ENCODE measurements at places on chromosomes 11 and 22.
A peak's percentile ranks its signal among the peaks of the same experiment; 100 is the strongest.

DNA sequence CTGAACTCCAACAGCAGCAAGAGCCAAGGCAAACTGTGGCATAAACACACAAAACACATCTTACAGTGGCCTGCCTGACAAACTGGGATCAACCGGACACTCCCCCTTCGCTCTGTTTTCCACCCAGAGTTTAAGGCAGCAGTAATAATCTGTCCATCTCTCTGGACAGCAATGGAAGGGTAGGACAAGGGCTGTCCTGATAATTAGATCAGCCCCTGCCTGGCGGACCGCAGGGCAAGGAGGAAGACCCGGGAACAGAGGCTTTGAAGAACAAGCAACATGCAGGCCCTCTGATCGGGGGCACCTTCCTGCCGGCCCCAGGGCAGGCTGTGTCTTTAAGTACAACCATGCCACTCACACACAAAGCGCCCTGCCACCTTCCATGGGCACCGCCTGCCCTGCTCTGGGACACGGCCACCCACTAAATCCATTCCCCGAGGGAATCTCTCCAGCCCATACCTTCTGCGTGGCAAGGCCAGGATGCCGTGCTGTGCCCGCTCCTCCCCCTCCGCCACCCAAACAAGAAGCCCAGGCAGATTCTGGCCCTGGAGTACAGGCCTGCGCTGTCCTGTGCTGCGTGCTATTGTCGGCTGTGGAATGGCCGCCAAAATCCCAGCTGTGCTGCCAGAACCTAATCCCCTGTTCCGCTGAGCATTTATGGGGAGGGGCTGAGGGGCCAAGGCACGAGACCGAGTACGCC is 38.8 kb downstream of the NUMA1 start:
- DNase-seq: peak; percentile 82

- no peak for DNase-seq
These were observed 708.1 kb downstream of the BRD1 start for GRCh38 chr22:49119551-49119952.

DNA sequence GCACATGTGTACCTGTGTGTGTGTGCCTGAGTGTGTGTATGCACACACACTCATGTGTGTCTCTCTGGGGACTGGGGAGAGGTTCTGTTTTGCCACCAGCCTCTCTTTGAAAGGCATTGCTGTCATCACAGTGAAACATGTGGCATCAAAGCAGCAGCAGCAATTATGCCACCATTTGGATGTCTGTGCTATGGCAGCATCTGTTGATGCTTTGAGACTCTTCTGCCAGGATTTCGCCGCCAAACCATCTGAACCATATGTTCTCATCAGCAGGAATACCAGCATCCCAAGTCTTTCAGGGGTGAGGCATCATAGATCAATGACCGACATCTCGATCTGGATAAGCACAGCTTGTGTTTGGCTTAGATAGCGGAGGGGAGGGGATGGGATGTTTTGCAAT is 168.6 kb downstream of the FAT3 start:
- DNase-seq: no peak

DNA sequence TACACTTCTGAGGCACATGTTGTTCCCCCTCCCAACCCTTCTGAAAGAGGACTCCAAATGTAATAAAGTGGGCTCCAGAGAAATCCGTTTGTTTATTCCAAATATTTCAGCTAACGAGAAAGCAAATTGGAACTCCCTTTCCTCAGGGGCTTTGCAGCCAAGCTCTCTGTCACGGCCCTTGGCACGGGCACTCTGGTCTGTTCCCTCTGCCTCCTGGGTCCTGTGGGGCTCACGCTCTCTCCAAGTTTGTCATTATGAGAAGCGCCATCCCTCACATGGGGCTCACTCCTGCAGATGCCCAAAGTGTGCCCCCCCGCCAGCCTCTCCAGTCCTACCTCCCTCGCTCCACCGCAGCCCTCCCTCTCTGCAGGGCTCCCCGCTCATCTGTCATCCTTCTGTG is 125.4 kb upstream of the POU2AF2 start:
- DNase-seq: no peak

GRCh38 chr11:20118209-20118608 is 42.1 kb downstream of the DBX1 start:
- DNase-seq: no peak

- DNase-seq: no peak
These were observed 14.4 kb upstream of the SLC39A13 start for GRCh38 chr11:47394050-47394321.

DNA sequence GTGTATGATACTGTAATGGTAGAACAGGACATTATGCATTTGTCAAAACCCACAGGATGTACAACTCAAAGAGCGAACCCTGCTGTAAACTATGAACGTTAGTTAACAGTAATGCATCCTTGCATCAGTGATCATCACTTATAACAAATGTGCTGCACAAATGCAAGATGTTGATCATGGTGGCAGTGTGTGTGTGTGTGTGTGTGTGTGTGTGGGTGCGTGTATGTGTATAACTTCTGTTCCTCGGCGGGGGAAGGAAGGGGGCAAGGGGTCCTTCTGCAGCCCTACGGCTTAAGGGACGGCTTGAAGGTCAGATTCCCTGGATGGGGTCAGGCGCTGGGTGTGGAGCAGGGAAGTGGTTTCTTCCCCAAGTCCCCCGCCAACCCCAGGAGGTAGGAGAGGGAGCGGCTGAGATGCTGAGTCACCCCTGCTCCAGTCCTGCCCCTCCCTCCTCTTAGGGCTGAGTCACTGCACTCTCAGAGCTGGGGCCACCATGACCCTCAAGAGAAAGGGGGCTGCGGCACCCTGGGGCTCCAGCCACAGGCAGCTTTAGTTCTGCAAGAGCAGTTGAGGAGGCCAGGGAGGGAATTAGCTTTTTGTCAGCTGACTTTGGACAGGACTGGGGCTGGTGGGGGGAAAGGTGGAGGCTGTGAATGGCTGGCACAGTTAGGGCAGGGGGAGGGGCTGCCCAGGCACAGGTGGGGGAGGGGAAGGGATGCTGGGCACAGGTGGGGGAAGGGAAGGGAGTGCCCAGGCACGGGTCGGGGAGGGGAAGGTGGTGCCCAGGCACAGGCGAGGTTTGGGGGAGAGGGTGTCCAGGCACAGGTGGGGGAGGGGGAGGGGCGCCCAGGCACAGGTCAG is 8.8 kb upstream of the CTSD start:
- DNase-seq: no peak

DNA sequence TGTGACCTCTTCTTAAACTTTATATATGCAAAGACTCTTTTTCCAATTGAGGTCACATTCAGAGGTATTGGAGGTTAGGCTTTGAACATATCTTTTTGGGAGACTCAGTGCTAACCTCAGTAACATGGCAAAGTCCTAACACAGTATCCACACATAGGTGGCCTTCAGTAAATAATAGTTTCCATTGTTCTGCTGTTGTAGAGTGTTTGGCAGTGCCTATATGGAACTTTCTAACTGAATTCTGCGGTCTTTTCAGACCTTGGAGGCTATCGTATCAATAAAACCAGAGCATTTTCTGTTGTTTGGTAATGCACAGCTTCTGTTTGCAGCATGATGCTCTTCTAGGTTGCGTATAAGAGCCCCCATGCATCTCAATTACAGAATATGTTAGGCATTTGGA is 47.0 kb downstream of the LDLRAD3 start:
- DNase-seq: no peak

DNA sequence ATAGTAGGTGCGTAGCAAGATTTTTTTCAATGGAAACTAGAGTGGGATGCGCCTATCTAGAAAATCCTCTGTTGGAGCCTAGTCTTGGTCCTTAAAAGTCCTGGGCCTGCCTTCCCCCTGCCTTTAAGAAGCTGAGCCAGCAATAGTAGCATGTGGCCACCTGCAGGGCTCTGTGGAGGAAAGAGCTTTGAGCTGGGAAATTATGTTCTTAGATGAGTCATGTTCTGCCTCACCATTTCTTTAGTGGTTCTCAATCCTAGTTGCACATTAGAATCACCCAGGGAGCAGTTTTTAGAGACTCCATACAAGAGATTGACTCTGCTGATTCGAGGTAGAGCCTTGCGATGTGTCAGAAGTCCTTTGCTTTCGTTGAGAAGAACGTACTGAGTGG is 133.5 kb downstream of the COMMD9 start:
- DNase-seq: no peak

- no peak for DNase-seq
These were observed 29.0 kb upstream of the KCNQ1OT1 start for GRCh38 chr11:2728663-2729332.

- no peak for DNase-seq
These were observed 47.9 kb downstream of the CERK start for GRCh38 chr22:46690146-46690545.

- DNase-seq: no peak
These were observed 120.1 kb upstream of the OR9Q1 start for GRCh38 chr11:57903441-57904123.

- no peak for DNase-seq
These were observed 1.3 kb downstream of the MYH9 start for GRCh38 chr22:36386351-36386899.

DNA sequence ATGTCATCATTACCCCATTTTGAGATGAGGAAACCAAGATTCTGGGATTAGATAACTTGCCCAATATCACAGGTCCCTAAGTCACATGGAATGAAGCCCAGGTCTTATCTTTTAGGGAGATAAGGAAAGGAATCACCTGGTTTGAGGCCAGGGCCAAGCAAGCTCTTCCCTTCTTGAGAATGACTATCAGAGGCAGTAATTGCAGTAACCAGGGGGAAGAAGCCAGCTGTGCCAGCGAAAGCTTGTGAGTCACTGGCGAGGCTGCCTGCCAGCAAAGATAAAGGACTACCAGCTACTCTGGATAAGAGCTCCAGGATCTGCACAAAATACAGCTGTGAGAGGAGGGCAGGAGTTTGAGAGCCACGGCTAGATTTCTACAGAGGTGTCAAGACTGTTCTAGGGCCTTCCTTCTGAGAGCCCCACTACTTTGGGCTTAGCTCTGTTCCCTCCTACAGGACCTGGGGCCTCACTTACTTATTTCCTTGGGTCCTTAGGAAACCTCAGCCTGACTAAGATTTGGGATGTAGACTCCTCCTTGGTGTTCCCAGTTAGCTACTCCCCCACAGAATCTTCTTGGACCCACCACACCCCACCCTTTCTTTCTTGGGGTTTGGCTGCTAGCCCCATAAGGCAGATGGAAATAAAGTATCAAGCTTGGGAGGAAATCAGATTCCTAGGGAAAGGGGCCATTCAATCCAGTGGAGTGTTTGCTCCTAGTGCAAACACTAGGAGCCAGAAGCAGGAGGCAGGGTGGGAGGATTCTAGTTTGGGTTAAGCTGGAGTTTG is 9.7 kb upstream of the CCKBR start:
- no peak for DNase-seq

DNA sequence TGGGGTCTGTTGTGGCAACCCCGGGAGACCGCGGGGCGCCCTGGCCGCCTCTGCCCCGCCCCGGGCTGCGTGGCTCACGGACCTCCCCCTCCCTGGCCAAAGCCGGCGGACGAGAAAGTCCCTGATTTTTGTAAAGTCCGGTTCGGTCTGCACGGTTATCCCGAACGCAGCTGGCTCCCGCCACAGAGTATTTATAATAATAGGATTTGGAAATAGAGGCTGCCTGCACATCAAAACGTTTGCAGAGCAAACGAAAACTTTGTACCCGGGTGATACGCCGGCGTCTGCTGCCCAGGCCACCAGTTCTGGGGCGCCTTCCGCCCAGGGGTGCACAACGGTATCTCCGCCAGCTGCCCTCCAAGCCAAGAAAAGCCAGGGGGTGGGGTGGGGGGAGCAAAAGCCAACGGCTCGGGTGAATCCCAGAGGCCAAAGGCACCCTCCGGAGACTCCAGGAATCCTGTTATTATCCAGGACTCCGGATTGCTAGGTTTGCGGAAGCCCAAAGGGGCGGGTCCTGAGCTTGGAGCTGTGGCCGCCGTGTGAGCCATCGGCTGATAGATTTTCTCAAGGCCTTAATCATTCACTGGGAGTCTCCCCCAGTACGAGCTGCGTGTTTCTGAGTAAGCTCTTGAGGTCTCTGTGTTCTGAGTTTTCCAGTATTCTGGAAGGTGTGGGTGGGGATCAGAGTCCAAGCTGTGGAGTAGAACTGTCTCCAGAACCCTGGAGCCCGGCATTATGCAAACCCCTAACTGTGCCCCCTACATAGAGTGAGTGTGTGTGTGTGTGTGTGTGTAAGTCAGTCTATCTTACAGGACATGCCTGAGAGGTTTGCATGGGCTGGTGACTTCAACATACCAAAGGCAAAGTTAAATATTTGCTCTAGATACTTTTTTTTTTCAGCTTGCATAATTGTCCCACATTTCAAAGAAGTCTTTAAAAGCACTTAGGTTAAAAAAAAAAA is 673 bp upstream of the SHANK2 start:
- no peak for DNase-seq

DNA sequence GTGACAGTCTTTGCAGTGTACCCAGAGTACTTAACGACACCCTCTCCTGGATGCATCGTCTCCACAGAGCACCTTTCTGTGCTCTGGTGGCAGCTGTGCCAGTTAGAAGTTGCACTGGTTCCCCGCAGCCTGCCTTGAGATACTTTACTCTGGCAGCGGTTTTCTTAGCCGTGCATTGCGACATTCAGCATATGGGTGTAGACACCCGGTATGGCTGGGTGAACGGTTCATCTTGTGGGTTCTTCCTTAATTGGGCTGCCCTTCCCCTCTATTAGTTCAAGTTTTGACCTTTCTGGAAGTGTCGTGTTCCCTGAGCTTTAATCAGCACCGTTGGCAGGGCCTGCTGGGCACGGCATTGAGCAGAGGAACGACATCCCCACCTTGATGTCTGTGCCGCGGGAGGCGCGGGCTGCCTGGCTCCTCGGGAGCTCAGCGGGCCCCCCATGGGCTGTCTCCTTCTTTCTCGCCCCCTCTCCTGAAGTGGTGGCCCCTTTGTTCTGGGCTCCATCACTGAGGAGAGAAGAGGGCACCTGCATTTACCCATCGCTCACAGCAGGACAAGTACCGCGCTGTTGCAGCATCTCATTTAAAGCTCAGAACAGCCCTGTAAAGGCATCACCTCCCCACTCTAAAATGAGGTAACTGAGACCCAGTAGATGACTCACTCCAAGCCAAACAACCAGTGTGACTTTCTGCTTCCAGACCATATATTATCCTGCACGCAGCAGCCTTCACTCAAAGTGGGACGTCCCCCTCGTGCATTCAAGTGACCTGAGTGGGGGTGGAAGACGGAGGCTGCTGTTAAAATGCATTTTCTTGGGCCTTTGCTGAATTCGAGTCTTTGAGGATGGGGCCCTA is 13.3 kb downstream of the FAM83F start:
- no peak for DNase-seq

- DNase-seq: no peak
These were observed 5.3 kb downstream of the HNRNPUL2 start for GRCh38 chr11:62721994-62722393.

DNA sequence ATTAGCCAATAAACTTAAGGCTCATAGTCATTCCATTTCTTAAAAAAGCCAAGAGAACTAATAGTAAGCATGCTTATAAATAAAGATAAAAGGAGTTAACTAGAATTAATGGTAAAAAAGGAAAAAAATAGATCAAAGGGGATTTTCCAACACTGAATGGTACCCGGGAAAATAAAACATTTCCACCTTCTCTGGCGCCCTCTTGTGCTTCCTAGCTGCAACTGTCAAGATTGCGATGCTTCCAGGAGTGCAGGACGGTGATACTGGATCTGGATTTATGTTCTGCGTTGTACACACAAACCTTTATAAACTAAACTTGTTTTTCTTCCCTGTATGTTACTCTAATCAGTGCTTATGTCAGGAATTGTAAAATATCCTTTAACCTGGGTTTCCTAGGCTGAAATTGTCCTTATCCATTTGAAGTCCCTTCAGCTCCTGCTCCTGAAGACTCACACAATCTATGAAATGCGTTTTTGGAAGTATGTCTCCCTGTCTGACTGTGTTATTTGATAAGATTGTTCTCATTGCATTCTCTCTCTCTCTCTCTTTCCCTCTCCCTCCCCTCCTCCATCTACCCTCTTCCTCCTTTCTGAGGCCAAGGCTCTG is 9.6 kb upstream of the HTATIP2 start:
- DNase-seq: peak; percentile 61

GRCh38 chr11:66878474-66878873 is 21.6 kb downstream of the LRFN4 start:
- no peak for DNase-seq
